ENCODE measurements at places on chromosomes 6 and 20.
A peak's percentile ranks its signal among the peaks of the same experiment; 100 is the strongest.

- DNase-seq, result no peak
These were observed 84.4 kb downstream of the ANKRD60 start for GRCh38 chr20:58144096-58144495.

DNA sequence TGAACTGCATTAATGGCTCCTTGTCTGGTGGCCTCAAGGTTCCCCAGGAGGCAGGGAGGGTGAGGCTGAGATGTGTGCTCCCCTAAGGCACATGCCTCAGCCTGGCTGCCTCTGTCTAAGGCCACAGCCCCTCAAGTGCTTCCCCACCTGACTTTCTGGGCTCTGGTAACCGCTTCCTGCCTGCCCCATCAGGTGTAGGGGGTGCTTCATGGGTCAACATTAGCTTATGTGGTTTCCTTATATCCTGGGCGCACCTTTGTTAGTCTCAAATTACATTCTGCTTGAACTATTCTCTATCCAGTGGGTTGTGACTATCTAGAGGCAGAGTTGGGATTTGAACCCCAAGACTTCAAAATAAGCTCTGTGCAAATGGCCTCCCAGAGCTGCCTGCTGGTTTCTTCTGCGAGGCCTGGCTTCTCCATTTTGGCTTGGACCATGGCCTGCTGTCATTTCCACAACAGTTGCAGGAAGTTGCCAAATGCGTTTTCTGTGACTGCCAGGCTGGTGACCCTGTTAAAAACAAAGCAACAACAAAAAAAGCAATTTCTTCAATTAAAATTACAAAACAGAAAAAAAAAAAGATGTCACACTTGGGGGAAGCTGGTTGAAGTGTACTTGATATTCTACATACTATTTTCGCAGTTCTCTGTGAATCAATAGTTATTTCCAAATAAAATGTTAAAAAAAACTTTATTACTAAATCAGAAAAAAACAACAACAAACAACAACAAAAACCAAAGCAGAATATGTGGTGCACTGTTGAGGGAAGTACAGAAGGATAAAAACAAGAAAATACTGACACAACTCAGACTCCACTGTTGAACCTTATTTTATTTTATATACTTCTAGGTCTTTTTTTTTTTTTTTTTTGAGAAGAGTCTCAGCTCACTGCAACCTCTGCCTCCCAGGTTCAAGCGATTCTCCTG is 20.0 kb upstream of the ZNFX1 start:
- no peak for DNase-seq

GRCh38 chr6:55397986-55398385 is 70.7 kb downstream of the GFRAL start:
- DNase-seq, result no peak

DNA sequence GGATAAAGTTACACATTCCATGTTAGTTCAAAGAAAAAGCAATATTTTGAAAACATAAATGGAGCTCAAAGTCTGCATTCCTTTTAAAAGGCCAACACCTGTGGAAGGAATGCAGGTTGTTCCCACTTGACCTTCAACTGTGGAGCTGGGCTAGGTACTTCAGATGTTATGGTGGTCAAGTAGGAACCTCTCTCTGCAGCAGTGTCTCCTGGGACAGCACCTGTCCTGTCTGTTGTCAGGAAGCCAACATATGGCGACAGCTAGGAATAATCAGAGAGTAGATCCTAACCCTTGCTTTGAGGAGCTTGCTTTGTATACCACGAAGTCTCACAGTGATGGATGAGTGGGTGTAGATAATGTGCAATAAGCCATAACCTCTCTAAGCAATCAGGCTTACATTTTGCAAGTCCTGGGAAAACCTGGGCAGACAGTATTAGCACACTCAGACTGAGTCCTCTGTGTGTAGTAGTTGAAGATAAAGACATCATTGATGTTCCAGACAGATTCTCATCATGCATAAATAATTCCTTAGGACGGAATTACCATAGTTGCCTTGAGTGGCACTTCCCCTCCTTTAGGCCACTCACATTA is 347.5 kb downstream of the PRL start:
- DNase-seq, result no peak

DNA sequence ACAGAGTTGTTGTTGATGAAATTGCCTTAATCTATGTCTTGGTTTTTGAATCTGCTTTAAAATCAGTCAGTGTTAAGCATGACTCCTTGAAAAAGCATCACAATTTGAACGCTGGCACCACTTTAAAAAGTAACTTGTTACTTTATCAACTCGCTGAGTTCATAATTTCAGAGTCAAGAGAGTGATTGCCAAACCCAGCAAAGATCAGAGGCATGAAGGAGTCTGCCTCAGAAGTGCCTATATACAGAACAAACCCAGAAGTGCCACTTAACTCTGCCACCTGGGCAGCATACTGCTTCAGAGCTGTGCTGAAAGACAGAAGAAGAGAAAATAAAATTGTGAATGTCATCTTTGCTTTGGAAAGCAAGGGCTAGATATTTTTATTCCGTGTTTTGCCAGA is 73.6 kb upstream of the HCRTR2 start:
- DNase-seq, result no peak

GRCh38 chr6:39307462-39307861 is 6.8 kb downstream of the KCNK17 start:
- no peak for DNase-seq

- no peak for DNase-seq
These were observed 214.5 kb upstream of the TENT5A start for GRCh38 chr6:81966968-81967367.

- DNase-seq, result no peak
These were observed 272.5 kb upstream of the SOX4 start for GRCh38 chr6:21321076-21321475.

DNA sequence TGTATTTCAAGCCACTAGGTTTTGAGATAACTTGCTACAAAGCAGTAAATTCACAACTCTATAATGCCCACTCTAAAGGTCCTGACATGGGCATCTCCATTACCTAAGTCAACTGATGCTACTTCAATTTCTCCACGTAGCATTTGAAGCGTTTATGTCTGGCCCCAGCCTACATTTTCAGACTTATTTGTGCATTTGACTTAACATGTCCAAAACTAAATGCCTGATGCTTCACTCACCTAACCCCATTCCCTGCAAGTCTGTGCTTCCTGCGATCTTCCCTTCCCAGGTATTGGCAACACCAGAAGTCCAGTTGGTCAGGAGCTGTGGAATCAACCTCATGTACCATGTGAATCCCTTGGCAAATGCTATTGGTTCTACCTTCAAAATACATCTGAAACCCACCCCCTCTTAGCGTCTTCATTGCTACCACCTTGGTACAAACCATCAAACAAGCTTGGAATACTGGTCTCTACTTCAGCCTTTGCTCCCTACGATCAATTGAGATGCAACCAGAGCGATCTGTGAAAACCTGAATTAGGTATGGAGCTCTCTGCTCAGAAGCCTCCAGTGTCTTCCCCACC is 12.8 kb upstream of the ZNFX1 start:
- no peak for DNase-seq

DNA sequence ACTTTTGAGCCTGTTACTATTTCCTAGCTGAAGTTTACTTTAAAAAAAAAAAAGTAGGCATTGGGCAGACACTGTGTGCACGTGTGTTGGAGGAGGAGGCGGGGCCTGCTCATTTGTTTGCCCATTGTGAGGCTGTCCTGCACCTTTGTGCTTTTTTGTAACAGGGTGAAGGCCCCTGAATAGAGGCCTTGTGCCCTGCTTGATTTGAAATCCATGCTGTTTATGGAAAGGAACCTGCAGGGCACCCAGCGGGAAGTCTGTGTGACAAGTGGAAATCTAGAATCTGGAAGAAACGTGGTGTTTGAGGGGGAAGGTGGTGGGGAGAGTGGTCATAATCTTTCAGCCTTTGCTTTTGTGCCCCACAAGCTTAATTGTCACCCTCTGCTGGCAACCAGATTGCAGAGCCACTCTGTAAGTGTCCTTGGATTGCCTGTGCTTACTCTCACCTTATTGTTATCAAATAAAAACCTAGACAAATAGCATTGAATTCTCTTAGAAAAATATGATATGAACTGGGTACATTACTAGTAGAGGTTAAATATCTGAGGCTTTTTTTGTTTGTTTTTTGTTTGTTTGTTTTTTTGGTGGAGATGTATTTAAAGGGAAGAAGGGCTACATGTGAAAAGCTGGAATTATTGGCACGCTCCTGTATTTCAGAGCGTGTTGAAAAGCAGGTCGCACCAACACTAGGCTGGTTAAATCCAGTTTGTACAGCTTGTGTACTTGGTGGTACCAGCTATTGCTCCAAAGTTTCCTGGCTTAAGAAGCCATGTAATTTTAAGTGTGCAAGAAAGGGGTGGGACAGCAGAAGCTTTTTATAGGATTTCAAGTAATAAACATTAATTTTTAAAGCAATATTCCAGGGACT is 156.3 kb downstream of the ARID1B start:
- DNase-seq, result peak; percentile 64

DNA sequence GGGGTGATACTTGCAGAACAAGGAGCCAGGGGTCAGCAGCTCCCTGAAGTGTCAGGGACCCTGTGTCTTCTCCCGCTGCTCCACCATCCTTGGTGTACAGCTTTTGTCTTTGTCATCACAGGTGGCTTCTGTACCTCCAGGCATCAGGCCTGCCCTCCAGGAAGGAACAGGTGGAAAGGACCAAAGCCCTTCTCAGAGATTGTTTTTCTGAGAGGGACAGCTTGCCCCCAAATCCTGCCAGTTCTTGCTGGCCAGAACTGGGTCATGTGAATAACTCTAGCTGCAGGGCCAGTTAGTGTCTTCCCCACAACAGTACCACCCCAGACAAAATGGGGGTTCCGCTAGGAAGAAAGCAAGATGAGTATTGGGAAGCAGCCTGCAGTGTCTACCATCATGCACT is 31.4 kb downstream of the SNPH start:
- no peak for DNase-seq

DNA sequence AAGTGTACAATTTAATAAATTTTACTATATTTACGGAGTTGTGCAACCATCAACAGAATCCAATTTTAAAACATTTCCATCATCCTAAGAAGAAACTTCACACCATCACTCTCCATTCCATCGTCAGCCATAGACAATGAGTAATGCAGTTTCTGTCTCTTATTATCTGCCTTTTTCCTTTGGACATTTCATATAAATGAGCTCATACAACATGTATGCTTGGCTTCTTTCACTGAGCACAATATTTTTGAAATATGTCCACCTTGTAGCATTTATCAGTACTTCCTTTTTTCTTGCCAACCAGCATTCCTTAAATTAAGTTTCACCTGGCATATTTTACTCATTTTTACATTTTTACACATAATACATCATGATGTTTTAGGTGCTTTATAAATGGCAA is 22.7 kb upstream of the HIVEP1 start:
- DNase-seq, result no peak

- DNase-seq, result no peak
These were observed 24.7 kb downstream of the MGME1 start for GRCh38 chr20:17993546-17993945.

GRCh38 chr6:139142262-139142661 is 7.4 kb downstream of the HECA start:
- DNase-seq, result no peak

DNA sequence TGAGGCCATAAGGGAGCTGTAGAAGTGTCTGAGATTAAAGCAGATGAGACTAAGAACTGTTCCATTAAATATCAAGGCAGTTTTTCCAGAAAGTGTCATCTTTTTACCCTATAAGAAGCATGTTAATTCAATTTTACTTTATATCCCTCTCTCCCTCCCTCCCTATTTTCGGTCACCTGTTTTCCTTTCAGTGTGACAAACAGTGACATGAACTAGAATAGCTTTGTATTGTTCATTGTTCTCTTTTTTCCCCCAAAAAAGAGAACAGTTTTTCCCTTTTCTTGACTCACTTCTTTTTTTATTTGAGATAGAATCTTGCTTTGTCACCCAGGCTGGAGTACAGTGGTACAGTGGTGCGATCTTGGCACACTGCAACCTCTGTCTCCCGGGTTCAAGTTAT is 269.3 kb downstream of the ZFAND3 start:
- DNase-seq, result no peak

DNA sequence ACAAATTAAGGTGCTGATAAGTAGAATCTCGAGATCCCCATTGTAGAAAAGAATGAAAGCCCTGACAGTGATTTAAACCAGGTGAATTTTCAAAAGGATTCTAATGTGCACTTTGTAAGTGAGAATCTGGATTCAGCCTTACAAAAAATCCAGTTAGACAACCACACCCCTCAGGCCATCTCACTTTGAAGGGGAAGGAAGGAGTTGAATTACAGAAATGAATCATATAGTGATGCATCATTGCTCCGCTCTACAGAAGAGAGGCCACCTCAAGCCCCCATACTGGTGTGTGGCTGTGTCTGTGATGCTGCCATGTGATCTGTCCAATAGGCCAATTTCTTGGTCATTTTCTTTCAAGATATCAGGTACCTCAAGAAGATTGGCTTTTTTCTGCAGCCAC is 85.5 kb upstream of the NT5E start:
- no peak for DNase-seq

DNA sequence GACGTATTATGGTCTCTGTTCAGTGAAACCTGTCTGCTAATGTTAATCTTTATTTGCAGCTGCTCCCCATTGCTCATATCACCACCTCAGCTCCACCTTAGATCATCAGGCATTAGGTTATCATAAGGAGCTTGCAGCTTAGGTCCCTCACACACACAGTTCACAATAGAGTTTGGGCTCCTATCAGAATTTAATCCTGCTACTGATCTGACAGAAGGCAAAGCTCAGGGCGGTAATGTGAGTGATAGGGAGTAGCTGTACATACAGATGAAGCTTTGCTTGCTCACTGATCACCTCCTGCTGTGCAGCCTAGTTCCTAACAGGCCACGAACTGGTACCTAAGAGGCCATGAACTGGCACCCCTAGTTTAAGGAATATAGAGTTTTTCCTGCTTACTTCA is 989.7 kb downstream of the EYS start:
- no peak for DNase-seq

GRCh38 chr20:62675877-62676260 is 32.8 kb upstream of the NTSR1 start:
- DNase-seq, result no peak

GRCh38 chr6:148846778-148847761 is 100.2 kb downstream of the UST start:
- no peak for DNase-seq

DNA sequence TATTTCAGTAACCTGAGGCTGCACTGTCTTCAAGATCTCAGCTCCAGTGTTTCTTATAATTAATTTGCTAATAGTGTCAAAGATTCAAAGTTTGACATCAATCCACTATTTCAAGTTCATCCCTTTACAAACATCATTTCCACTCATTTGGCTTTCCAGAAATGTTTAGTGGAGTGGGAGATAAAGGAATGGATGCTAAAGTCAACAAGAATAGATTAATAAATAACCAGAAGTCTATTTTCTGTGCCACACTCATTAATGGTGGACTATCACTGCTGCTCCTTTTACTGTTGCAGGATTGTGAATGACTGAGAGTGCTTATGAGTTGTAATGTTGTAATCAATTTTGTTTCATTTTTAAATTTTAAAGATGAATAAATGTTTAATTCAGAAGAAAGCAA is 28.4 kb upstream of the EPM2A start:
- no peak for DNase-seq
